ENCODE measurements at places on chromosomes 1 and 21.

DNA sequence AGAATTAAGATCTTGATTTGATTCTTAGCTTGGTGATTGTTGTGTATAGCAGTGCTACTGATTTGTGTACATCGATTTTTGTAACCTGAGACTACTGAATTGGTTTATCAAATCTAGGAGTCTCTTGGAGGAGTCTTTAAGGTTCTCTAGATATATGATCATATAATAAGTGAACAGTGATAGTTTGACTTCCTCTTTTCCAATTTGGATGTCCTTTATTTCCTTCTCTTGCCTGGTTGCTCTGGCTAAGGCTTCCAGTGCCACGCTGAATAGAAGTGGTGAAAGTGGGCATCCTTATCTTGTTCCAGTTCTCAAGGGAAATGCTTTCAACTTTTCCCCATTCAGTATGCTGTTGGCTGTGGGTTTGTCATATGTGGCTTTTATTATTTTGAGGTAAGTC is 61.5 kb upstream of the LYST start:
- DNase-seq = no peak

GRCh38 chr1:83554174-83554573 is 444.8 kb downstream of the TTLL7 start:
- DNase-seq = peak; percentile 27

DNA sequence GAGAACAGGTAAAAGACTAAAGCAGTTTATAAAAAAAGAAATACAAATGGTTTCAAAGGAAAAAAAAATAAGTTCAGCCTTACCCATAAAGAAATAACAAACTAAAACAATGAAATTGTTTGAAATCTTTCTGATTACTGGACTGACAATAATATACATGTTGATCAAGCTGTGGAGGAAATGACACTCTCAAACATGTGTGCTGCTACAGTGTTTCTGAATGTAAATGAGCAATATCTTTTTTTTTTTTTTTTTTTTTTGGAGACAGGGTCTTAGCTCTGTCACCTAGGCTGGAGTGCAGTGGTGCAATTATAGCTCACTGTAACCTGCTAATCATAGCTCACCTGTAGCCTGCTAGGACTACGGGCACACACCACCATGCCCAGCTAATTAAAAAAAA is 6.5 kb downstream of the EPS15 start:
- DNase-seq = no peak

DNA sequence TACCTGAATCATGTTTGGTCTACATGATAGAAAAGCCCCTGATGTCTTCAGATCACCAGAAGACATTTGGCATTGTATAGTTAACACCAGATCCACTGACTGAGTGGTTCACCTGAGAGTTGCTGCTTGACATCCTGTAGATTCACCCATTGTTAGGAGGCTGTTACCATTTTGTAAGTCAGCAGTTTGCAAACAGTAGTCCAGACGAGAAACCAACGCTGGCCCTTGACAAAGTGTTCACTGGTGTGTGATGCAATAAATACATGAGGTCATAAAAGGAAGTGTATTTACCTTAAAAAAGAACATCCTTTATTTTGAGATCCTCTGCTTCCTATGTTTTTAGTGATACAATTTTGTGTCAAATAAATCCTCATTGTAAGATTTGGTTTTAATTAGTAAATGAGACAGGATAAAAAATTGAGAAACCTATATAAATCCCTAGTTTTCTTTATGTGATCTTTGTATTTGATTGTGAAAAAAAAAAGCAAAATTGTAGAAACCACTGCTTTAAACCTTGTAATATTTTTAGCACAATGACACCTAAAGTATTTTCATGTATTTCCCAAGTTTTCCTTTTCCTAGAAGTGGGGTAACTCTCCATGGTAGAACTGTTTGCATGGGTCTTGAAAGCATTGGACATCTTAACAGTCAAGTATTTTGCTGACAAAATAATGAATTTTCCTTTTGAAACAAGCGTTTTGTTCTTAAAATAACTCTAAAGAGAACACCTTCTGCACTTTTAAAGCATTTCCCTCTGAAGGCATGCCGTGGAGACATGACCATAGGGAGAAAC is 204.3 kb downstream of the FGGY start:
- no peak for DNase-seq

DNA sequence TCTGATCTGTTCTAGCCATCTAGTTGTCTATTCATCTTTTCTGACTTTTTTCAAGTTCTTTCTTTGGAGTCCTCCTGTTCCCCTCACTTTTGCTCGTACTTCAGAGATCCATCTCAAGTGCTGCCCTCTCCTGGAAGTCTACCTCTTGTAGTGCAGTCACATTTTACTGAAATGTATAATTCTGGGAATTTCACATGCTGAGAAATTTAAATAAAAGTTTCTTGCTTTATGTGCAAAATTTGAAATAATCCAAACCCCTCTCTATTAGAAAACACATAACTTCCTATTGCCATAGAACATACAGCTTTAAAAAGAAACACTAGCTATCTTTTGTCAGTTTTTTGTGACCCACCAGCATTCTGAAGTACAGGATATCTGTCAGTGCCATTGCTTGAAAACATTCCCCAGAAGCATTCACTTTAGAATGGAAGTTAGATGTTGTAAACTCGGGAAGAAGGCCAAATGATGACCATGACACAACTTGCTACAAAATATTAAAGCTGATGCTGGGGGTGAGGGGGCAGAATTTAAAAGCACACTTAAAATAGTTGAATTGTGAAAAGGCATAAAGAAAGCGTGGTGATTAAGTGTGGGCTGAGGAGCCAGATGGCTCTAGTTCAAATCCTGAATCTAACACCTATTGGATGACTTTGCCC is 22.0 kb downstream of the RLF start:
- peak; percentile 37 for DNase-seq

DNA sequence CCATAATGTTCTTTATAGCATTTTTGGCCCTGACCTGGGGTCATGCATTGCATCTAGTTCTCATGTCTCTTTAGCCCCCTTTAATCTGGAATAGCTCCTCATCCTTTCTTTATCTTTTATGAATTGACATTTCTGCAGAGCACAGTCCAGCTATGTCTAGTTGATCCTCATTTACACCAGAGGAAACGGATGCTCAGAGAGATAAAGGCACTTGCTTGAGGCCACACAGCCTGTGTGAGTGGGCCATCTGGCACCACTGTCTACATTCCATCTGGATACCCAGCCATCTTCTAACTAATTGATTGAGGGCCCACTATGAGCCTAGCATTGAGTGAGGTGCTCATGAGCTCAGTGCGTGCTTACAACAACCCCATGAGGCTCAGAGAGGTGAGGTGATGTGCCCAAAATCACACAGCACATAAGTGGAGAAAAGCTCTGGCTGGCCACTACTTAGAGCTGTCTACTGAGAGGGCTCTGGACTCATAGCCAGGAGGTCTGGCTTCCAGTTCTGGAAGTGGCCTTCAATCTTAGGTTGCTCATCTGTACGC is 3.5 kb downstream of the HPCA start:
- DNase-seq = no peak

DNA sequence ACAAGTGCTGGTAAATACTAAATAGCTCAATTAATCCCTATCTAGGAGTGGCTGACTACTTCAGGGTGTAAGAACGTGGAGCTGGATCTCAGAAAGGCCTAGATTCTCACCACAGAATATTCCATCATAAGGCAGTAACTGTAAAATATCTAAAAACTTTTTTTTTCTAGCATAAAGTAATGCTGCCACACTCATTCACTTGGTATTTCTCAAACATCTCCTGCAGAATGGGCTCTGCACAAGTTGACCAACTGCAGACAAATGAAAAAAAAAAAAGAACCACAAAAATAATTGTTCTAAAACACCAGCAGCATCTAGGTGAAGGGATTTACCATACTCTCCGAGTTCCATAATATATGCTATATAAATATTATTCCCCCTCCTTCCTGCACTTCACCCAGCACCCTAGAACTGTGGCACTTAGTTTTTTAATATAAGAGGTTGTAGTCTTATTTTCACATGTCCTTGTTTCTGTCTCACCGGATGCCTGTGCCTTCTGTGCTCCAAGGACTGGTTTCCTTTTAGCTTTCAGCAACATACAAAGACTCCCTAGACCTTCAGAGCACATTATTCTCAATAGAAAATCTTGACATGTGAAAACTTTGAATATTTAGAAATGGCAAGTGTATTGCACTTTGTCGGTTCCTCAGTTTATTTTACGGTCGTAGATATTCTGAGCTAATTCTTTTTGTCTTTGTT is 8.9 kb downstream of the VSIG8 start:
- DNase-seq = no peak

DNA sequence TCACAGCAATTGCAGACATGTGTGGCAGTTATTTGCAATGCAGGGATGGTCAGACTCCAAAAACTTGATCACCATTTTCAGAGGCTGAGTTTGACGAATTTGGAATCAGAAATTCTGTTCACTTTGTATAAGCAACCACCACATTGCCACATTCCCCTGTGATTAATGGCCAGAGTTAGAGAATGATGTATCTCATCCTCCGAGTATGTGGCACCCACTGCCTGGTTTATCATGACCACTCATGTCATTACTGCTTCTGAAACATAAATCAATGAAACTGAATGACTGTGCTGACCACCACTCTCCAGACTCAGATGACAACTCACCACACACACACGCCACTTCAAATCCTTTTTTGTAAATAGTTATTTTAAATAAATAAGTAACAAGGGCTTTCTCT is 66.6 kb upstream of the CACHD1 start:
- no peak for DNase-seq

DNA sequence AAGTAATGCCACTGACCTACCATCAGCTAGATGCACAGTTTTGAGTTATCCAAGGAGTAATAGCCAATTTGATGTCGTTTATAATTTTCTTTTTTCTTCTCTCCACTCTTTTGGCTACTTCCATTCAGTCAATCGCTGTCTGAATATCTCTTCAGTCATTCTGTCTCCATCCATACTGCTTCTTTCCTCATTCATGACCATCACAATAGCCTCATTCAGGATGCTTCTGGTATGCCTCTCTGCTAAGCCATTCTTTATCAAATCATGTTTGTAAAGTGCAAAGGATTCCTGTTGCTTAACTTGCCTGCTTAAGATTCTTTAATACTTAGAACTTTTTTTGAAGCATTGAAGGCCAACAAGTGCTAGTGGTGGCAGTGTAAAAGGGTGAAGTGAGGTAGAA is 20.2 kb downstream of the TYW3 start:
- DNase-seq = no peak

DNA sequence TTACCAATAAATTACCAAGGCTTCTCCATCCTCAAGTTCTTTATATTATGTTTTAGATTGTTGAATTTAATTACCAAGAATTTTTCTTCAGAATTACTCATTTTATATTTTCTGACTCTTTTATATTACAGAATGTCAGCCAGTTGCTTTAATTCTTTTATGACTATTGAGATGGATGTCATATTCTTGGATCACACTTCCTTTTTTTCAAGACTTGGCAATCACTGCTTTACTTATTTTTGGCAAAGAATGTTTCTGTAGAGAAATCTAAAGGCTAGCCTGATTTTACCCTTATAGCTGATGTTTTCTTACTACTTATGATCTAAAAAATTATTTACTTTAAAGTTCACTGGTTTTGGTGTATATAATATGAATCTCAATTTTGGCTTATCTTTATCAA is 721.1 kb upstream of the TMPRSS15 start:
- no peak for DNase-seq

DNA sequence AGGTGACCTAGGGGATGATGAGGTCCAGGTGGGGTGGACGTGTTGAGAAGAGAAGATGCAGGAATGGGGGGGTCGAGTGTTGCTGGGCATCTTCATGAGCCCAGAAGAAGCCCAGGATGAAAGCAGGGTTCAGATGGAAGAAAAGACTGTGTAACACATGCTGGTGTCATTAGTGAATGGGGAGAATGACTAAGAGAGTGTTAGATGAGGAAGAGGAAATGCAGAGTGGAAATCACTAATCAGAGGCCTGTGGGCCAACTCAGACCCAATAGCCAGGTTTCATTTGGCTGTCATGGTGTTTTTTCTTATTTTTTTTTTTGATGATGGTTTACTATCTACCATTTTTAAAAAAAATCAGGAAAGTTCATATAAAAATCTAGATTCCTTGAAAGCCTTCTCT is 180.8 kb upstream of the CAMK1G start:
- no peak for DNase-seq

GRCh38 chr1:181989261-181989920 is 72.1 kb downstream of the ZNF648 start:
- no peak for DNase-seq

DNA sequence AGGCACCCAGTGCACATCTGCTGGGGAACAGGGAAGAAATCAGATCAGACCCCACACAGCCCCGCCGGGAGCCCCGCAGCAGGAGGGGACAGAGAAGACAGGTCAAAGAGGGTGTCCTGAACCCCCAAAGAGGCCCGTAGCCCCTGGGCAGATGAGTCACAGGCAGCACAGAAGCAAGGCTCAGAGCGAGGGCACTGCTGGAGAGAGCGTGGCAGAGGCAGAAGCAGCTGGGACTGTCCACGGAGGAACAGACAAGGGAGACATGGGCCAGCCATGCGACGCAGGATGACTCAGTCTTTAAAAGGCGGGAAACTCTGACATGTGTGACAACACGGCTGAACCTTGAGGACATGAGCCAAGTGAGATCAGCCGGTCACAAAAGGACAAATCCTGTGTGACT is 14.5 kb upstream of the PRDM16 start:
- DNase-seq = no peak

DNA sequence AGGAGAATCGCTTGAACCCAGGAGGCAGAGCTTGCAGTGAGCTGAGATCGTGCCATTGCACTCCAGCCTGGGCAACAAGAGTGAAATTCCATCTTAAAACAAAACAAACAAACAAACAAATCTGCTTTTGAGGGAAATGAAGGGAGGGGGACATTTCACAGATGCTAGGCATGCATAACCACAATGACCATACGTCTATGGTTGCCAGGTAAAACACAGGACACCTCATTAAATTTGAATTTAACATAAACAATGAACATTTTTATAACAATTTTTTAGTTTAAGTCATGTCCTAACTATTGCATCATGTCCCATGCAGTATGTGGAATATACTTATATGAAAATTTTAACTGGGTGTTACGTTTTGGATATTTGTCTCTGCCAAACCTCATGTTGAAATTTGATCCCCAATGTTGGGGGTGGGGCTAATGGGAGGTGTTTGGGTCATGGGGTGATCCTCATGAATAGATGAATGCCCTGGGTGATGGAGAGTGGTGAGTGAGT is 31.0 kb upstream of the ZBTB18 start:
- DNase-seq = no peak

DNA sequence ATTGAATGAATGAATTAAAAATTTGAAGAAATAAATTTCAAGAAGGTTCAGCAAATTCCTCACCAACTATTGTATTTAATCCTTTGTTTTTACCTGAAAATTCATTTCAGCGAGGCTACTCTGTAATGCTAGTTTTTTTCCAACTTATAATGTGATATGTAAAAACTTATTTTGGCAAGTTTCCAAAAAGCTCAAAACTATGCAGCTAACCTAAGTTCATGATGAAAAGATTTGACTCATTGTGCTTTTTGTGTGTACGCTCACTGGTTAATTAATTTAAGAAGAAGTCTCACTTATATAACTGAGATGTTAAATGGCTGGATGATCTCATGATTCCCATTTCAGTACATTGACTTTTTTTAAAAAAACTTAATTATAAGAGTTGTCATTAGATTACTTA is 196.0 kb upstream of the SAMSN1 start:
- no peak for DNase-seq

GRCh38 chr21:42653231-42654061 is at the start of gene PDE9A:
Gene PDE9A, plus strand, starts transcription at chr21:42653621. Its CDS starts 194 bp downstream, at chr21:42653815.
- DNase-seq = peak; percentile 69
